ENCODE measurements at places on chromosomes 13 and 19. TPM values are rescaled to one million over a fixed set of nuclear protein-coding genes. Genes with fewer than 3 reads are reported as not detected.

GRCh38 chr13:46552303-46552682 is 677 bp upstream of the LRCH1 start:
- DNase-seq, result peak; percentile 35
- H3K4me1 ChIP-seq, result peaks cover 30% of the 10 kb centered on the region
- H3K36me3 ChIP-seq, result no peaks in the 10 kb centered on the region
- H3K27ac ChIP-seq, result peak overlapping the region; percentile 86
- H3K4me3 ChIP-seq, result peak overlapping the region; percentile 94

Gene OLFM4
- total RNA-seq, result not detected

DNA sequence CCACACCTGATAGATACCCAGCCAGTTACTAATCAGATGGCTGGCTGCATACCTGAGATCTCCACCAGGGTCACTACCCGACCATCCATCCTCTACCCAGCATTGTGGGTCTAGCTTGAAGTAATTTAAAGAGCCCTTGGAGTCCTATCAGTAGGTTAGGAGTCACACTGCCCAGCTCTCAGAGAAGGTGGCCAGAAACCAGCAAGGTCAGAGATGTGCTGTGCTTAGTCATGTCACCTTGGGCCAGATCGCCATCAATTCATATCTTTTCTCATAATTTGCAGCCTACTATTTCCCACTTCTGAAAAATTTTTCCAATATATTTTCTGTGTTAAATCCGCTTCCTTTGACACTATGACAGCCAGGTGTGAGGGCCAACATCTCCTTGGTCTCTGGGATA is 13.9 kb downstream of the SAMD4B start:
- H3K4me3 ChIP-seq, result no peak overlapping the region
- H3K4me1 ChIP-seq, result peaks cover 11% of the 10 kb centered on the region
- H3K27me3 ChIP-seq, result no peaks in the 10 kb centered on the region
- peaks cover 26% of the 10 kb centered on the region for H3K36me3 ChIP-seq

- H3K27ac ChIP-seq, result peak overlapping the region; percentile 84
- peaks cover 29% of the 10 kb centered on the region for H3K4me1 ChIP-seq
- peak; percentile 43 for DNase-seq
- peak overlapping the region; percentile 65 for H3K4me3 ChIP-seq
- H3K36me3 ChIP-seq, result no peaks in the 10 kb centered on the region
Observed at GRCh38 chr19:46791944-46792343, 3.5 kb upstream of the SLC1A5 start.

DNA sequence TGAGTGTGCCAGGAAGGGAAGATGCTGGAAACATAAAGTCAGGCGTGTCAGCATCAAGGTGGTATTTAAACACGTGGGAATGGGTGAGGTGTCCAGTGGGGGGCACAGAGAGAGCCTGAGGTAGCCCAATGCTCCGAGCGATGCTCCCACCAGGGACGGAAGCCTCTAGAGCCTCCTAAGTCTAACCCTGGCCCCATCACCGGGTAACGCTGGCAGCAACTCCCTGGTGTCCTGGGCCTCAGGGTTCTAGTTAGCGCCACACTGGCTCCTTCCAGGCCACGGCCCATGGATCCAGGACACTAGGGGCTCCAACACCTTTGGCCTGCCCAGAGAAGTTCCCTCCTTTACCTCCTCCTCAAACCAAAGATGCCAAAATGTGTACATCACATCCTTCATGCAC is 65.4 kb downstream of the EPS15L1 start:
- no peaks in the 10 kb centered on the region for H3K27me3 ChIP-seq
- DNase-seq, result no peak
- peaks cover 12% of the 10 kb centered on the region for H3K36me3 ChIP-seq
- no peak overlapping the region for H3K4me3 ChIP-seq

DNA sequence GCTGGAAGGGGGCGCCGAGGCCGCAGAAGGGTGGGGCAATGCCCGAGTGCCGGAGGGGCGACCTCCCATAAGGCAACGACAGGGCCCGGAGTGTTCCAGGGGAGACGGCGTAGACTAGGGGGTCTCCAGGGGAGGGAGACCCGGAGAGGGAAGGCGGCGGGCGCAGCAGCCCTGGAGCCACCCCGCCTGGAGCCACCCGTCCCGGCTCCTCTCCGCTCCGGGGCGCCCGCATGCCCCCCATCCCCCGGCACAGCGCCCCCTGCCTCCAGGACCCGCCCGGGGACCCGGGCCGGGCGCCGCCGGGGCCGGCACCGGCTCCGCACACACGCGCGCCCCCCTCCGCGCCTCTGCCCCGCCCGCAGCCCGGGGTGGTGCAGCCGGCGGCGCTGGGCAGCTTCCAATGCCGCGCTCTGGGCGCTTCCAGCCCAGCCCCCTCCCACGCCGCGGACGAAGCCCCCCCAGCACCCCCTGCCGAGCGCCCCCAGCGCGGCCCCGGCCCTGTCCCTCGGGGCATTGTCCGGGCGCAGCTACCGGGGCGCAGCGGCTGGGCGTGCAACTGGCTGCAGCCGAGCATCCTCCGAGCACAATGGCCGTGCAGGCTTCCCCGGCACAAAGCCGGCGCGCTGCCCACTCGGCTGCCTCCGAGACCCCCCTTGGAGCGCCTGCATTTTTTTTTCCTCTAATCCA is 519 bp downstream of the PTPRS start:
- no peak overlapping the region for H3K27ac ChIP-seq
- peak; percentile 47 for DNase-seq
- H3K4me1 ChIP-seq, result peaks cover 12% of the 10 kb centered on the region
- H3K27me3 ChIP-seq, result peaks cover 57% of the 10 kb centered on the region
- peak overlapping the region; percentile 61 for H3K4me3 ChIP-seq
- no peaks in the 10 kb centered on the region for H3K36me3 ChIP-seq

Gene LPAR2
- 73.8 TPM for total RNA-seq

GRCh38 chr13:91724591-91724990 is 326.2 kb downstream of the GPC5 start:
- no peak for DNase-seq
- H3K4me3 ChIP-seq, result no peak overlapping the region
- no peaks in the 10 kb centered on the region for H3K4me1 ChIP-seq
- peaks cover 3% of the 10 kb centered on the region for H3K27me3 ChIP-seq
- no peaks in the 10 kb centered on the region for H3K36me3 ChIP-seq

Gene LYPD3
- 1.2 TPM for total RNA-seq

- no peaks in the 10 kb centered on the region for H3K36me3 ChIP-seq
- H3K4me1 ChIP-seq, result no peaks in the 10 kb centered on the region
- no peaks in the 10 kb centered on the region for H3K27me3 ChIP-seq
- no peak for DNase-seq
Observed at GRCh38 chr13:76043874-76044273, 407.7 kb downstream of the LMO7 start.

DNA sequence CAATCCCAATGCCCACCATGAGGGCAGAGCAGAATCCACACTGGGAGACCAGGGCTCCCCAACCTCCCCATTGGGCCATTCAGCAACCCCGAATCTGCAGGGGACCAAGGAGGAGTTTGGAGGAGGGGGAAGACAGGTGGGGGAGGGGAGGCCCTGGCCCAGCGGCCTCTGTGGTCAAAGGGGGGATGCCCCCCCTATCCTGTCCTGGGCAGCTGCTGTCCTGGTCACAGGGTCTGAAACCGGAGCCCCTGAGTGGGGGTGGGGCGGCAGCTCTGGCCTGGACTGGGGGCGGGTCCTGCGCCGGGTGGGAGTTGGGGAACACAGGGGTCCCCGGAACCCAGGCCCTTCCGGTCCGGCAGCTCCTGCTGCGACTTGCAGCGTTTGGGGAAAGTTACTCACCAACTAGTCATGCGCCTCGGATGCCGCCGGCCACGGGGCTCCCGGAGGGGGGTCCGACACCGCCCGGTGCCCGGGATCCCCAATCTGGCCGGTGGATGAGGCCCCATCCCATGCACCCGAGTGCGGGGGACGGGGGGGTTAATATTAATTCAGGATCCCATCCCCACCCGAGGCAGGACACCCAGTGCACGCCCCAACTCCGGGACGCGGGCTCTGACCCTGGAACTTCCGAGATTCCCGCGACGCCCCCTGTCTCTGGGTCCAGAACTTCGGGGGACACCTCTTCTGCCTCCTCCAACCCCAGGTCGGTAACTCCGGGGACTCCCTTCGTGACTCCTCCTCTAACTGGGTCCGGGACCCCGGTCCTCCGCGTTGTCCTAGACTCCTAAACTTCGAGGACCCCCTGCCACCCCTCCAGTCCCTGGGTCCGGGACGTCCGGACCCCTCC is 872 bp downstream of the HOMER3 start:
- H3K4me3 ChIP-seq, result peak overlapping the region; percentile 70
- no peak overlapping the region for H3K27ac ChIP-seq
- H3K4me1 ChIP-seq, result peaks cover 5% of the 10 kb centered on the region
- H3K27me3 ChIP-seq, result peaks cover 51% of the 10 kb centered on the region
- DNase-seq, result peak; percentile 38
- H3K36me3 ChIP-seq, result no peaks in the 10 kb centered on the region

GRCh38 chr19:56953470-56953869 is 112.9 kb upstream of the PEG3 start:
- no peaks in the 10 kb centered on the region for H3K27me3 ChIP-seq
- no peaks in the 10 kb centered on the region for H3K4me1 ChIP-seq
- DNase-seq, result no peak
- no peaks in the 10 kb centered on the region for H3K36me3 ChIP-seq
- no peak overlapping the region for H3K4me3 ChIP-seq

- peak overlapping the region; percentile 62 for H3K4me3 ChIP-seq
- H3K4me1 ChIP-seq, result peaks cover 31% of the 10 kb centered on the region
- no peak for DNase-seq
- H3K36me3 ChIP-seq, result no peaks in the 10 kb centered on the region
- H3K27me3 ChIP-seq, result no peaks in the 10 kb centered on the region
Observed at GRCh38 chr19:42250183-42250665, 4.7 kb downstream of the ERF start.

DNA sequence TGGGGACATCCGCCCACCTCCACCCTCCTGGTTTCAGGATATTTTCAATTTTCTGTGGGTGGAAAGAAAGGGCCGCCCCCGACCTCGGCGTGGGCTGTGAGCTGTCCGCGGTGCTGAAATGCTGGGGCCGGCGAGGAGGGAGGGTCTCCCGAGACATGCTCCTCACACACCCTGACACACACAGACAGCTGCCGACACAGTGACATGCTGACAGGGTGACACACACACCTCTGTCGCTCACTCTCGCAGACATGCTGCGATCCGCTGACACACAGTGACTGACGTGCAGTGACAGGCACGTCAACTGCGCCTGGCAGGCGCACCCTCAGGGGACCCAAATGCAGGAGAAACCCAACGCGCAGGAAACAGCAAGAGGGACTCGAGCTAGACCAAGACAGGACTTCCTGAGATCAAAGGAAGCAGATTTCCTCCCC is 25.1 kb upstream of the MEIS3 start:
- H3K4me1 ChIP-seq, result peaks cover 36% of the 10 kb centered on the region
- peak overlapping the region; percentile 56 for H3K4me3 ChIP-seq
- H3K27me3 ChIP-seq, result peaks cover 59% of the 10 kb centered on the region
- peak; percentile 71 for DNase-seq
- H3K36me3 ChIP-seq, result no peaks in the 10 kb centered on the region

Gene PRSS57
- total RNA-seq, result not detected

Gene APOC4
- not detected for total RNA-seq

Gene TEX29
- total RNA-seq, result 0.51 TPM

DNA sequence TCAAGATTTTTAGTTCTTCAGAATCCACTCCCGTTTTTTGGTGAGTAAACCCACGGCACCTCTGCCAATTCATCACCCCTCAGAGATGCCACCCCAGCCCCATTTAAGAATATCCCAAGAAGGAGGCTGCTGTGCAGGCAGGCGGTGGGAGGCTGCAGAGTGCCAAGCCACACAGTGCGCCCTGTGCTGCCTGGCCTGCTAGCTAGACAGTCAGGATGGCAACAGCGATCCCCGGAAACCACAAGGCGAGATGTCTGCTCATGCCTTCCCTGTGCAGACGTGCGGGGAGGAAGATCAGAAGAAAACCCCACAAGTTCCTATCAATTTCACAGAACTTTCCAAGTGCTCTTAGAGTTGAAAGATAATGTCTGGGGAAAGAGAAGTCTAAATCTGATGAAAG is 64.8 kb upstream of the GPR183 start:
- H3K27ac ChIP-seq, result peak overlapping the region; percentile 78
- H3K4me1 ChIP-seq, result peaks cover 65% of the 10 kb centered on the region
- peak overlapping the region; percentile 71 for H3K4me3 ChIP-seq
- DNase-seq, result no peak

GRCh38 chr13:53863520-53863919 is 834.9 kb downstream of the OLFM4 start:
- H3K27ac ChIP-seq, result no peak overlapping the region
- H3K4me1 ChIP-seq, result no peaks in the 10 kb centered on the region
- DNase-seq, result no peak
- no peaks in the 10 kb centered on the region for H3K36me3 ChIP-seq

GRCh38 chr19:5189318-5189607 is 151.3 kb downstream of the PTPRS start:
- H3K4me1 ChIP-seq, result no peaks in the 10 kb centered on the region
- H3K4me3 ChIP-seq, result no peak overlapping the region
- H3K27ac ChIP-seq, result no peak overlapping the region
- no peak for DNase-seq
- no peaks in the 10 kb centered on the region for H3K36me3 ChIP-seq
- peaks cover 8% of the 10 kb centered on the region for H3K27me3 ChIP-seq

Gene NLRP12
- total RNA-seq, result not detected

Gene ANGPTL4
- 0.64 TPM for total RNA-seq

DNA sequence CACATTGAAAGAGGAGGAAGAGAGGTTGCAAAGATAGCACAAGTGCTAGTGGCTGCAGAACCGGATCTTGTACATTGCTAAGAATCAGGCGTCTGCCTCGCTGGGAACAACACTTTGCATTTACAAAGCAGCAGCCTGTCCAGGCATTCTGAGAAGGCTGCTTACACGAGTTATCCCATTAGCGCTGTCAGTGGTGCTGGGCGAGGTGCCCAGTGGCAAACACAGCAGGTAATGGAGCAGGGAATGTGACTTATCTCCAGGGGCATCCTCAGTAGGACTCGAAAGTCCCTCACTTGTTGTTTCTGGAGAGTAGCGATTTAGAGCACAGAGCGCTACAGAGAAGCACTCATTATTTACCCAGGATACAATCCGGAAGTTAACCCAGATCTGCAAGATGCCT is 209.6 kb downstream of the OLFM4 start:
- H3K27ac ChIP-seq, result no peak overlapping the region
- no peaks in the 10 kb centered on the region for H3K36me3 ChIP-seq
- no peak for DNase-seq
- no peaks in the 10 kb centered on the region for H3K4me1 ChIP-seq
- no peak overlapping the region for H3K4me3 ChIP-seq

DNA sequence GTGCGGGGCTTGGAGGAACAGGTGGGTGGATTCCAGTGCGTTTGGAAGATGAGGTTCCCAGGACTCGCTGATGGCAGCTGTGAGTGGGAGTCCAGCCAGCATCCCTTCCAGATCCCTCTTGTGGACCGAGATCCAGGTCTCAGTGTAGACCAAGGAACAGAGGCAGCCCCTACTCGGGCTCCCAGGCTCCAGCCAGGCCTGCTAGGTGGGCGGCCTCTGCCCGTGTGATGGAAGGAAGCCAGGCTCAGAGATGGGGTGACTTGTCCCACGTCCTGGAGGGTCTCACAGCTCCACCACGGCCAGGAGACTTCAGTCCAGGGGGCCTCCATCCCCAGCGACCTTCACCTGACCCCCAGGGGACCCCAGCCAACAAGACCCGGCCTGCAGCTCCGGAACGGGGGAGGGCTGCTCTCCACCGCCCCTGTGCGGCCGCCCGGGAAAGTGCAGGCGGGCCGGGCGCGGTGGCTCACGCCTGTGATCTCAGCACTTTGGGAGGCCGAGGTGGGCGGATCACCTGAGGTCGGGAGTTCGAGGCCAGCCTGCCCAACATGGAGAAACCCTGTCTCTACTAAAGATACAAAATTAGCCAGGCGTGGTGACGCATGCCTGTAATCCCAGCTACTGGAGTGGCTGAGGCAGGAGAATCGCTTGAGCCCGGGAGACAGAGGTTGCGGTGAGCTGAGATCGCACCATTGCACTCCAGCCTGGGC is 729 bp upstream of the MADCAM1 start:
- H3K36me3 ChIP-seq, result peaks cover 2% of the 10 kb centered on the region
- peaks cover 24% of the 10 kb centered on the region for H3K27me3 ChIP-seq
- H3K4me3 ChIP-seq, result no peak overlapping the region
- H3K27ac ChIP-seq, result no peak overlapping the region
- H3K4me1 ChIP-seq, result peaks cover 6% of the 10 kb centered on the region
- DNase-seq, result peak; percentile 80

Gene AXL
- total RNA-seq, result 0.17 TPM

Gene ADAT3
- 7.6 TPM for total RNA-seq

Gene PPP1R15A
- total RNA-seq, result 82.8 TPM

Gene FCAR
- total RNA-seq, result not detected

Data from activated naive CD8-positive, alpha-beta T cell treated with anti-CD3 and anti-CD28 coated beads, Interleukin-2, amount 10 ng/mL, durations not matched to agents 7 days and 5 days (primary cell).